Left kidney (tissue), 8 donors: ENCODE measurements at places on chromosomes 4 and X.

DNA sequence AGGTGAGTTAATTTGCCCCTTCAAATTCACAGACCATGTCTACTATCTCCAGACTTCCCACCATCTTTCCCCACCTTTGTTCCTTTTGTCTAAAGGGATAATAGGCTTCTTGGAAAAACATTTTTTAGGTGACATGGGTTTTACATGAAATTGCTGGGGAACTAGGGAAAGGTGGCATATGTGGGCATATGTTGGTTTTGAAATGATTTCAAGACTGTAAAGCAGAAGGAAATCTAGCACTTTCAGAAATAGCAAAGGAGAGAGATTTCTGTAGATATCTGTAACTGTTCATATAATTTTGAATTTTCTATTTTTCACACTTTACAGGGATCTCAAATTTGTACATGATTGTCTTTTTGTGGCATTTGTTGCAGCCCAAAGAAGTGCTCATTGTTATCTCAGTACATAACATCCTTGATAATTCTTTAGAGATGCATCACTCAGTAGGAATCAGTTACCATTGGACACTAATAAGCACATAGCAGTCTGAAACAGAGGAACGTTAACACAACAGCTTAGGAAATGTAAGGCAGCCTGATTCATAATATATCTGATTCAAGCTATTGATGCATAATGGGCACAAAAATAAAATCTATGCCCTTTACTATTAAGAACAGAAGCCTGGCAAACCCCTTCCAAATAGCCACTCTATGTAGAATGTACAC is 659.7 kb downstream of the CENPC start:
- no peak for DNase-seq

DNA sequence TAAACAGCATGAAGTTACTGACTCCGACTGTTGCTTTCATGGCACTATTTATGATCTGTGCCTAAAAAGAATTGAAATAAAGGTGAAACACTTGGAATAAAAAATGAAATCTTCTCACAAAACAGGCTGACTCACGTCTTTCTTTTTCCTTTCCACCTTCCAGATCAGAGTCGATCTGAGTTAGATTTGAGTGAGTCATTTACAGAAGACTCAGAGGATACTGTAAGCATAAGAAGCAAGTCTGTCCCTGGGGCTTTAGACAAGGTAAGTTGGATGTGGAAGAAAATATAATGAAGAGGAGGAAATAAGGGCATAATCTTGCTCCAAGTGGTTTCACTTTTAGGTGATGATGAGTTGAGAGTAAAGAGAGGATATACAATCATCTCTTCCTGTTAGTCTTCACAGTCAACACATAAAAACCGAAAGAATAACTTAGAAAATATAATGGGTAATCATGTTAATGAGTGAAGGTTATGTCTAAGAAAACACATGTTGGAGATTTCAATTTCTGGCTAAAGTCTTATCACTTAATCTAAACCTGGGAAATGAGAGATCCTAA is 89.7 kb downstream of the SYTL5 start:
- no peak for DNase-seq

DNA sequence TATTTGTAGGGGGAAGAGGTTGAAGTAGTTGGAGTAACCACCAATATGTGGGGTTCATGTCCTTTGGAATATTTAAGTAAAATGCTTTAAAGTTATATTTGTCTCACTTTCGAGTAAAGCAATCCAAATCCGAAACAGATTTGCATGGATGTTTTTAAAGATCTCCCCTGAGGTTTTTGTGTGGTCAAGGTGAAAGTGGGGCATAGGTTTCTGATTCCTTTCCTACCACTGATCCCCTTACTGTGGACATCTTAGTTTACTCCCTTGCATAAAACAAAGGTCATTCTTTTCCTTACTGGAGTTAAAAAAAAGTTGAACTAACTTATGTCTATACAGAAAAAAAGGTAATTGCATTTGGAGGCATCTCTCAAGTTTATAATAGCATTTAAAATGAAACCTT is 71.9 kb upstream of the PHOX2B start:
- DNase-seq = no peak

DNA sequence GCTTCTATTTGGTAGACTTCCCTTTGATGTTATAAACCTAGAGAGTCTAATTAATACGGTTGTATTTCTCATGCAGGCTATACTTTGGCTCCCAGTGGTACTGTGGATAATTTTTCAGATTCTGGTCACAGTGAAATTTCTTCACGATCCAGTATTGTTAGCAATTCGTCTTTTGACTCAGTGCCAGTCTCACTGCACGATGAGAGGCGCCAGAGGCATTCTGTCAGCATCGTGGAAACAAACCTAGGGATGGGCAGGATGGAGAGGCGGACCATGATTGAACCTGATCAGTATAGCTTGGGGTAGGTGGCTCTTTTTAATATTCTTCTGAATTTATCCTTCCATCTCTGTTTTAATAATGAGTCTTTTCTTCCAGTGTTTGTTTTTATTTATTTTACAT is 249.7 kb downstream of the RAPGEF2 start:
- no peak for DNase-seq

- DNase-seq = no peak
These were observed 991.4 kb downstream of the CCSER1 start for GRCh38 chr4:91118597-91118996.

DNA sequence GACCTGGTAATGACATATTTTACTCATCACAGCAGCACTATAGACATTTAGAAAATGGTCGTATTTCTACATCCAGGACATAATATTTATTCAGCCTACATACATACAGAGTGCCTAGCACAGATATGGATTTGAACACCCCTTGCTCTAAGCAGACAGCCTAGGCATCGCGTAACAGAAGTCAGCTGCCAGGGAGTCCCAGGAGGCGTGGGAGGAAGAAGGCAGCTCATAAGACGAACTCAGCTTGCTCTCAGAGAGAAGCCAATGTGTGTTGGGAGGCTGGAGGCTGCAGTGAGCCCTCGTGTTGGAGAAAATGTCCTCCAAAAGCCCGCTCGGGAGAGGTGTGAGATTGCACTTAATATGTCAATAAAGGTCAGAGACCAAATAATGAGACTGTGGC is 131.6 kb downstream of the BCOR start:
- no peak for DNase-seq

- no peak for DNase-seq
These were observed 1.3 kb upstream of the F11 start for GRCh38 chr4:186264660-186265059.

GRCh38 chr4:182938205-182938645 is 21.0 kb upstream of the DCTD start:
- no peak for DNase-seq

GRCh38 chrX:38968344-38969216 is 167.3 kb downstream of the MID1IP1 start:
- no peak for DNase-seq

- DNase-seq = no peak
These were observed 83.7 kb downstream of the NAT8L start for GRCh38 chr4:2142630-2143427.

DNA sequence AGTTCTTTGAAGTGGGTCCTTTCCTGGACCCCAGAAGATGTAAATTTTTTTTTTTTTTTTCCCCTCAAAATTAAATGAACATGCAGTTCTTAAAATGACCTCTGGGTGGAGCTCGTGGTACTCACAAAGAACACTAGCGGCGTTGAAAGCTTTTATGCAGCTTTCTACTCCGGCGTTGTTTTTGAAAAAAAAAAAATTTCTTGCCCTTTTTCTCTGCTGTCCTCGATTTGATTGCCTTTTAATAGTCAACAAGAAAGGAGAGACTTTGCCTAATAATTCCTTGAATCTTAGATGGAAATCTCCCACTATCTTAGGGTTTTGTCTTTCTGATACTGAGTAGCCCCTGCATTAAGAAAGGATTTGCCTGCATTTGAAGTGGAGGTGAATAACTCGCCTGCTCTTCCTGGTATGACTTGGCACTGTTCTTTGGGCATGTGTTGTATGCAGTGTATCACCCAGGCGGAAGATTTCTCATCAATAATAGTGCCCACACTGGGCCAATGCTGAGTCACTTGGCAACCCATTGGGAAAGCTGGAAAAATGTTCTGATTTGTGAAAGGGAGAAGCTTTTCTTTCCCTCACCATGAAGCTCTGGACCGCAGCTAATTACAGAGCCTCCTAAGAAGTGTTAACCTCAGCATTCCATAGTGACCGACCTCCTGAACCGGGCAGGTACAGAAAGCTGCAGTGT is 104.0 kb downstream of the PHEX start:
- peak; percentile 41 for DNase-seq

DNA sequence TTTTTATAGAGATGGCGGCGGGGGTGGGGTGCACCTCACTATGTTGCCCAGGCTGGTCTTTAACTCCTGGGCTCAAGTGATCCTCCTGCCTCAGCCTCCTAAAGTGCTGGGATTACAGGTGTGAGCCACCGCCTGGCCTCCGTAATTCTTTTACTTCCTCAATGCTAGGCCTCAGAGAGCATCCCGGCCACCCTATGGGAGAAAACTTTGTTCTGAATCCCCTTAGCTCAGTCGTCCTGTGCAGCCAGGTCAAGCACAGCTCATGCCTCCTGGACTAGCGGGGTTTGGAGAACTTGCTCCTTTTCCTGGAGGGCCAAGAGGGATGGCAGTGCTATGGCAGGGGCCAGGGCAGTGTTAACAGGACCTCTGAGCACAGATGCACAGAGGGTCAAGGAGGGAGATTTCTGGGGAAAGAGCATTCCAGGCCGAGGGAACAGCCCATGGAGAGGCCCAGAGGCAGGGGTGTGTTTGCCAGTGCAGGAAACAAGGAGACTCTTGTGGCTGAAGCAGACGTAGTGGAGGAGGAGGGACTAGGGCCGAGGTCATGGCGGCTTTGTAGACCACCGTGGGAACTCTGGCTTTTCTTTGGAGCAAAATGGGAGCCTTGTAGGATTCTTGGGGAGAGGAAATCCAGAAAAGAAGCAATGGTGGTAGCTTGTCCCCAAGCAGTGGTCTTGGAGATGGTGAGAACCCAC is 9.8 kb upstream of the TNIP2 start:
- no peak for DNase-seq

DNA sequence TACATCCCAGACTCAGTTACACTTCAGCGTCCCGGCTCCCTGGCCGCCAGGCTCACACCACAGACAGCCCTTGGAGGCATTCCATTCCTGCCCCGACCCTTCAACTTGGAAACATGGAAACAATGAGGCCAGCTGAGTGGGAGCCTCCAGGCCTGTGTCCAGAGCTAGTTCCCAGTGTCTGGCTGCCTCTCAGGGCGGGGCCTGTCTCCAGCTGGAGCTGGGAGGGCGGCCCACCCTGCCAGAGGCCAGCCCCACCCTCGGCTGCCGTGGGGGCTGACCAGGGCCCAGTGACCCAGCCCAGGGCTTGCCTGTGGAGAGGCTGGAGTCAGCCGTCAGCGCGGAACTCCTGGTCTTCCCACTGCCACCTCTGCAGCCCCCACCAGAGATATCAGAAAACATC is 37.4 kb upstream of the SPON2 start:
- peak; percentile 52 for DNase-seq

DNA sequence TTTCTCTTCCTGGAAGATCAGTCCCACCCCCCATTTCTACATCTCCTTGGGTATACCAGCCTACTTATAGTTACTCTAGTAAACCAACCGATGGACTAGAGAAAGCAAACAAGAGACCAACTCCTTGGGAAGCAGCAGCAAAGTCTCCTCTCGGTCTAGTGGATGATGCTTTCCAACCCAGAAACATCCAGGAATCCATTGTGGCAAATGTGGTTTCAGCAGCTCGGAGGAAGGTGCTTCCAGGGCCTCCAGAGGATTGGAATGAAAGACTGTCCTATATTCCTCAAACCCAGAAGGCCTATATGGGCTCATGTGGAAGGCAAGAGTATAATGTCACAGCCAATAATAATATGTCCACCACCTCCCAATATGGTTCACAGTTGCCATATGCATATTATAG is 78.2 kb upstream of the MYOZ2 start:
- no peak for DNase-seq

DNA sequence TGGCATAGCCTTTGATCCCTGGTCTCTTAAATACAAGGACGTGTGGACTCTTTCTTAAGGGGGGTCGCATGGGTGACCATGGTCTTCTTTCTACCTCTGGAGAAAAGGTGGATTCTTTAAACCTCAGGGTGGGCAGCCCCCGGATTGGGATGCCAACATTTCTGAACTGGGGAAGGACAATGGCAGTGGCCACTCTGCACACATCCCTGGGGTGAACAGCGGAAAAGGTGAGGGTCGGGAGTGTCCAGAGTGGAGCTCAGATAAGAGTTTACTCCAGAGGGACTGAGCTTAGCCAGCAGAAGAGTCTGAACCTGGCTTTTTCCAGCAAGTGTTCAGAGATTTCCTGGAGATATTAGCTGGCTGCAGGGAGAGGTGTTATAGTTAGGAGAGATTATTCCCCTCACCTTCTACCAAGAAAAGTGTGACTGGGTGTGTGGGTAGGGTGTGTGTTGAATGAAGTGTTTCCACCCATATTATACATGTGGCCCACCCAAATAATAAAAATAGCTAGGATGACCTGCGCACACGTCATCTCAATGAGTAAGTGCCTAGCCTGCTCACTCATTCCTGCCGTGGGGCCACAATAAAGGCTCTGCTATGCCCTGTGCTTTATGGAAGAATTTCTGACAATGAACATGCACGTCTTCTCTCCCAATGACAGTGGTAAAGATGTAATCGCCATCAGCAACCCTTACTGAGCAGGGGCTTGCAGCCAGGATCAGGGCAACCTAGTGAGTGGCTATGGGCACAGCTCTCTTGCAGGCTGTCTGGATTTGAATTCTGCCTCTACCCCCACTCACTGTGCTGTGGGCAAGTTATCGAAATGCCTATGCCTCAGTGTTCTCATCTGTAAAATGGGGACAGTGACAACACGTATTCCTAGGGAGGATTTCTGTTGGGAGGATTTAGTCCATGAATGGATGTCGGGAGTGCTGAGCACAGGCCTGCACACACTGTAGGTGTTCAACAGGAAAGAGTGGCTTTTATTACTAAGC is 76.6 kb downstream of the SLC2A9 start:
- no peak for DNase-seq

DNA sequence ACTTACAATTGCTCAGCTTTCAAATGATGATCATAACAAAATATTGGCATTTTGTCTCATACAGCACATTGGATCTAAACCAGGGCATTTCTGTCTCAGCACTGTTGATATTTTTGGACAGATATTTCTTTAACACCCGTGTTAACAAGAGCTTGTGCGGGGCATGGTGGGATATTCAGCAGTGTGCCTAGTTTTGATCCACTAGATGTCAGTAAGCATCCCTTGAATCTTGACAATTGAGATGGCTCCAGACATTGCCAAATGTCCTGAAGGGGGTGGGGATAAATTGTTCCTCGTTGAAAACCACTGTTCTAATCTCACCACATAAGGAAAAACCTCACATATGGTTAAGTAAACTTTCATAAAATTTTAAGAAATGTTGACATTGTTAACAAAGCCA is 806.3 kb downstream of the STIM2 start:
- DNase-seq = no peak

DNA sequence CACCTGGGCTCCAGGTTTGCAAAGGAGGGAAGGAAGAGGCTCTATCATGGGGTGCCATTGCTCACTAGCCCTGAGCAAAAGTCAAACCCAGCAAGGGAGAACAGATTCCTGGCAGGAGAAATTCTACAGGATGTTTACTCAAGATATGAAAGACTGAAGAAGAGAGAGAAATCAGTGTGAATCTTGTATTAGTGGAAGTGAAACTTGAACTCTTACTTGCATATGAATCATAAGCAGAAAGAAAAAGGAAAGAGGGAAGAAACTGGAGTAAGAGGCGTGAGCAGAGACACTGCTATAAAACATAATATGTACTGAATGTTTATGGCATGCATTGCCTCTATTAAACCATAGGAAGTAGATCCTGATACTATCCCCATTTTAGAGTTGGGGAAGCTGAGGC is 60.9 kb downstream of the C4orf46 start:
- no peak for DNase-seq

- DNase-seq = no peak
These were observed 4.4 kb upstream of the APBB2 start for GRCh38 chr4:41218703-41219102.

- no peak for DNase-seq
These were observed 18.3 kb upstream of the PITX2 start for GRCh38 chr4:110641218-110641617.
